ENCODE measurements at places on chromosomes 7 and 10.
A peak's percentile ranks its signal among the peaks of the same experiment; 100 is the strongest.

- no peaks in the 10 kb centered on the region for H3K27me3 ChIP-seq
- DNase-seq, result no peak
- H3K4me1 ChIP-seq, result no peaks in the 10 kb centered on the region
- no peak overlapping the region for H3K4me3 ChIP-seq
- H3K27ac ChIP-seq, result no peak overlapping the region
Observed at GRCh38 chr7:97293031-97293430, 175.5 kb downstream of the SDHAF3 start.

DNA sequence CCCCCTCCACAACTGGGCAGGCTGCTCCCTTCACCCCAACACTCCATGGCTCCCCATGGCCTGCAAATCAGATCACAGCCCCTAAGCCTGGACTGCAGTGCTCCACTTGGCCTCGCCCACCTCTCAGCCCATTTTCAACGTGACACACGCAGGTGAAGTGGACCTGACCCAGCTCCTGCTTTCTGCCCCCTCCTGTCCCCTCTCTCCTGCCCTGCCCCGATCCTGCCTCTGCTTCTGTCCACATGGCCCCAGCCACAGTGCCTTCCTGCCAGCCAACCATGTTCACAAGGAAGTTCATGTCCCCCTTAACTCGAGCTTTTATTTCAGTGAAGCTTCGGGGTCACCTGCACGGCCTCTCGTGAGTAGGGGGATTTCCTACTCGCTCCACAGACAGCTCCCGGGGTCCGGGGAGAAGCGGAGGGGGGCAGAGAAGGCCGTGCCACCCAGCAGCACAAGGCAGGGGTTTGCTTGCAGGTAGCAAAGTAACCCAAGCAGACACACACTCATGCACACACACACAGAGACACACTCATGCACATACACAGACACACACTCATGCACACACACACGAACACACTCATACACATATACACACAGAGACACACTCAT lies 537.5 kb downstream of the DNAJB6 start:
- H3K4me1 ChIP-seq, result peaks cover 2% of the 10 kb centered on the region
- no peak overlapping the region for H3K4me3 ChIP-seq
- no peaks in the 10 kb centered on the region for H3K36me3 ChIP-seq
- no peak overlapping the region for H3K27ac ChIP-seq

DNA sequence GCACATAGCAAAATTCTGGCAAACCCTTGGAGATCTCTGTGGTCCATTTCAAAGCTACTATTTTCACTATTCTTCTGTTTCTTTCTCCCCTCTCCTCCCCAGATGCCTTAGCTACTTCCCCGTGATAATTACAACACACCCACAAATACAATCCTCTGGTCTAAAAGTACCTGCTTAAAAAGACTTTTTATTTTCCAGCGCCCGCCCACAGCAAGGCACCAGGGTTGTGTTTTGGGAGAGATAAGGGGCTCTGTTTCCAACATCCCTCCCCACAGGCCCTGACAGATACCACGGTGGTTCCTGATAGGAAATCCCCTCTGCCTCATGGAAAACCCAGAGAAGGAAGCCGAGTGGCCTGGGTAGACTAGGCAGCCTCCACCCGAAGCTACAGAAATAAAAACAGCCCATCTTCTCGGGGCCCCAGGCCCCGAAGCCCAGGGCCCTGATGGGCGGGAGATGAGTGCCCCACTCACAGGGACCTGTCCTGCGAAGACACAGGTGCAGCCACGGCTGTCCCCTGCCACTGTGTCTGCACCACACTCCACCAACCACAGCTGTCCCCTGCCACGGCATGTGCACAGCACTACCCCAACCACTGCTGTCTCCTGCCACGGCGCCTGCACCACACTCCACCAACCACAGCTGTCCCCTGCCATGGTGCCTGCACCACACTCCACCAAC lies 19.7 kb downstream of the CALML5 start:
- H3K27ac ChIP-seq, result no peak overlapping the region
- no peak overlapping the region for H3K4me3 ChIP-seq
- no peaks in the 10 kb centered on the region for H3K27me3 ChIP-seq
- DNase-seq, result peak; percentile 46
- H3K4me1 ChIP-seq, result peaks cover 3% of the 10 kb centered on the region

DNA sequence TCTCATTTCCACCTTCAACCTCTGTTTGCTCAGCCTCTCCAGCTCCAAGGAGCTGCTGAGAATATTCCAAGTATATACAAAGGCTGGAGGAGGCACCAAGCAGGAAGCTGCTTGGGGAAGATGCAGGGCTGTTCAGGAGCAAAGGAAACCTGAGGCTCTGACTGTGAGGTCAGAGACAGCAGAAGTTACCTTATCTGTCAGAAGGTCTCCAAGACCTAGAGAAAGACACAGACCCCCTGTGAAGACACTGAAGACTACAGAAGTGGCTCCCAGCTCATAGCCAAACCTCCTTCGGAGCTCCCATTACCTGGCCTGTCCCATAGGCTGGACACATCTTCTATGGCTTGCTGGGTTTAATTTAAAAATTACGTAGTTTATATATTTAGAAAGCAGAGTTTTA lies 53.2 kb downstream of the PKD1L1 start:
- H3K36me3 ChIP-seq, result no peaks in the 10 kb centered on the region
- no peak overlapping the region for H3K27ac ChIP-seq
- H3K27me3 ChIP-seq, result no peaks in the 10 kb centered on the region

DNA sequence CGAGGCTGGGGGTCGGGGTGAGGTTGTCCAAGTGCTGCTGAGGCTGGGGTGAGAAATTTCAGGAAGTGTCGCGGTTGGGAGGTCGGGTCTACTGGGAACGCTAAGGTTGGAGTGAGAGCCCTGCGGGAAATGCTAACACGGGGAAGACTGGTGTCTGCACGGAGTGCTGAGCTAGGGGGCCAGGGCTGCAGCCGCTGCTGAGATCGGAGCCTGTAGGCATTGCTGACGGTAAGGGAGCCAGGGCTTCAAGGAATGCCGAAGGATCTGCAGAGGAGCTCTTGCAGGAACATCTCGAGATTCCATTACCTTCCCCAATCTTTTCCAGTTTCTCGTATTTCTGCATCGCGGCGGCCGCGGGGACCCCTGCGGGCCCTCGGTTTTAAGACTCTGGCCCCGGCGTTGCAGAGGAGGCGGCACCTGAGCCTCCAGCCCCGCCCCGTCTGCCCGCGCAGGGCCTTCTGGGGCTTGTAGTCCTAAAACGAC lies at the start of gene CDK5:
Gene CDK5 (minus strand): TSS at position 392 of the 483 bp plus-strand sequence. CDS start 49 bp downstream, at position 343.
- peaks cover 18% of the 10 kb centered on the region for H3K4me1 ChIP-seq
- H3K27me3 ChIP-seq, result no peaks in the 10 kb centered on the region
- H3K36me3 ChIP-seq, result no peaks in the 10 kb centered on the region
- peak within 1 kb of the TSS; percentile 73 for H3K27ac ChIP-seq
- no peak for DNase-seq
- H3K4me3 ChIP-seq, result peak within 1 kb of the TSS; percentile 56

All from mesendoderm (in vitro differentiated cells).